ENCODE measurements at places on chromosomes 7 and 10.

DNA sequence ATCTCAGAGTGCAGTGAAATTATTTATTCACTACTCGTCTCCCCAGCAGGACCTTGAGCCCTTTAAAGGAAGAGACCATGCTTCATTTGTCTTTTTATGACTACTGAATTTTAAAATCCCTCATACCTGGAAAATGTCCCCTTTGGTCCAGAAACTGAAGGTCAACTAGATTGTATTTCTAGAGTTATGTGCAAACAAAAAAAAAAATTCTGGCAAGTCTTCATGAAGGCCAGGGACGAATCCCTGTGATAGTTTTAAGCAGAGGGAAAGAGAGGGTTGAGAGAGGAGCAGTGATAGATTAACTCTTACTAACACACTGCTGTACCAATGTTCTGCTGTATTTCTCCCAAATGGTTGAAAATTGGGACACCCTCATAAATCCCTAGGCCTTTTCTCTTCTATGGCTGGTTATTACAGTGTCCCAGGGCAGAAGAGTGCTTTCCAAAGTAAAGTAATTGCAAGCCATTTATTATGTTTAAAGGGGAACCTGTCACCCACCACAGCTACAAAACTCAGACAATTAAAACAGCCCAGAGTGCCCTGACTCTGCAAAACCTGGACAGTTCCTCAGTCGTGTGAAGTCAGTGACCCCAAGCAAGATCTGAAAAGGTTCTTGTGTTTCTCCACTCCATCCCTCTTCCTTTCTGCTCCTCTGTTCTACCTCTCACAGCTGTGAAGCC, 182.8 kb upstream of the AOAH start:
- DNase-seq, result no peak
- H3K27me3 ChIP-seq, result no peaks in the 10 kb centered on the region
- H3K4me3 ChIP-seq, result no peak overlapping the region
- no peaks in the 10 kb centered on the region for H3K36me3 ChIP-seq
- no peak overlapping the region for H3K27ac ChIP-seq

- H3K4me1 ChIP-seq, result no peaks in the 10 kb centered on the region
- no peak overlapping the region for H3K27ac ChIP-seq
- DNase-seq, result no peak
- H3K36me3 ChIP-seq, result no peaks in the 10 kb centered on the region
Observed at GRCh38 chr7:134770676-134771075, 8.8 kb upstream of the CALD1 start.

- no peak overlapping the region for H3K27ac ChIP-seq
- no peaks in the 10 kb centered on the region for H3K4me1 ChIP-seq
- H3K4me3 ChIP-seq, result no peak overlapping the region
- DNase-seq, result no peak
- peaks cover 66% of the 10 kb centered on the region for H3K27me3 ChIP-seq
- no peaks in the 10 kb centered on the region for H3K36me3 ChIP-seq
Observed at GRCh38 chr10:132974886-132975830, 32.8 kb upstream of the CFAP46 start.

GRCh38 chr7:87833130-87833529, 43.0 kb downstream of the SLC25A40 start:
- no peaks in the 10 kb centered on the region for H3K27me3 ChIP-seq
- H3K4me1 ChIP-seq, result no peaks in the 10 kb centered on the region
- peaks cover 8% of the 10 kb centered on the region for H3K36me3 ChIP-seq
- no peak overlapping the region for H3K4me3 ChIP-seq

All from transverse colon (tissue), 4 donors.